ENCODE measurements at places on chromosomes 13 and 19.

GRCh38 chr13:45768656-45769479, 66.7 kb downstream of the CBY2 start:
- no peak for DNase-seq

DNA sequence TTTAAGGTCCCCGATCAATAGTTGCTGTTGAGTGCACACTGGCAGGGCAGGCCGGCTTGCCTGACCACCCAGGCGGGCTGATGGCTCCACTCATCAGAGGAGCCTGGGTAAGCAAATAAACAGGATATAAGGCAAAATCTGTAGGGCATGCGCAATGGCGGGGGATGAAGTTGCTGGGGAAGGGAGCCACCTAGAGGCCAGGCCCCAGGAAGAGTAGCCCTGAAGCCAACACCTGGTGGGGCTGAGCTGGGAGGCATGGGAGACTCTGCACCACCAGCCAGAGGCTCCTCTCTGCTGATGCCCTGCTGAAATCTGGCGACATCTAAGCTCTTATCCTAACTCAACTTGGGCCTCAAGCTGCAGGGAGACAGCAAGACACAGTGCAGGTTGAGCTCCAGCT, 324.3 kb downstream of the ZNF536 start:
- no peak for DNase-seq

DNA sequence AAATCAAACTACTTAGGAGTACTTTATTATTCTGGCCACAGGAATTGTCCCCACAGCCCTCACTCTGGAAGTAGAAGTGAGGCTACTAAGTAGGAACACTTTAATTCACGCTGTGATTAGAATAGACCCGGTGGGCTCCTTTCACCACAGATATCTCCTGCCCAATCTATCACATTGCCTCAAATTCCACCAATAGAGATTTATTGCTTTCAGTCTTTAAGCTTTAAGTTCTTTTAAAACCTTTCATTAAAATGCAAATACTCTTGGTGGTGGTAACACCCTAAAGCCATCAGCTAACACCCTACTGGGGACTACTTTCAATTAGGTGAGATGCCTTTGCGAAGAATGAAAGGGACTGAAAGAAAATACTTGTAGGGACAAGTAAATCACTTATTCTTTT, 181.9 kb downstream of the DACH1 start:
- no peak for DNase-seq

GRCh38 chr19:27974082-27974513, 1238.9 kb downstream of the UQCRFS1 start:
- no peak for DNase-seq

GRCh38 chr19:41997851-41998229, 3.8 kb upstream of the ATP1A3 start:
- no peak for DNase-seq

GRCh38 chr19:45297674-45298073, 25.0 kb downstream of the CKM start:
- no peak for DNase-seq

GRCh38 chr19:14391156-14391821, 10.0 kb downstream of the ADGRE5 start:
- DNase-seq, result no peak

- no peak for DNase-seq
Measured at GRCh38 chr19:53988981-53989380, 2.5 kb upstream of the CACNG6 start.

GRCh38 chr19:55672418-55672817, 2.6 kb upstream of the EPN1 start:
- DNase-seq, result no peak

GRCh38 chr19:17116996-17117702, 41.6 kb downstream of the MYO9B start:
- no peak for DNase-seq
